GDM1 (cell line): ENCODE measurements at places on chromosomes 5 and 9.

DNA sequence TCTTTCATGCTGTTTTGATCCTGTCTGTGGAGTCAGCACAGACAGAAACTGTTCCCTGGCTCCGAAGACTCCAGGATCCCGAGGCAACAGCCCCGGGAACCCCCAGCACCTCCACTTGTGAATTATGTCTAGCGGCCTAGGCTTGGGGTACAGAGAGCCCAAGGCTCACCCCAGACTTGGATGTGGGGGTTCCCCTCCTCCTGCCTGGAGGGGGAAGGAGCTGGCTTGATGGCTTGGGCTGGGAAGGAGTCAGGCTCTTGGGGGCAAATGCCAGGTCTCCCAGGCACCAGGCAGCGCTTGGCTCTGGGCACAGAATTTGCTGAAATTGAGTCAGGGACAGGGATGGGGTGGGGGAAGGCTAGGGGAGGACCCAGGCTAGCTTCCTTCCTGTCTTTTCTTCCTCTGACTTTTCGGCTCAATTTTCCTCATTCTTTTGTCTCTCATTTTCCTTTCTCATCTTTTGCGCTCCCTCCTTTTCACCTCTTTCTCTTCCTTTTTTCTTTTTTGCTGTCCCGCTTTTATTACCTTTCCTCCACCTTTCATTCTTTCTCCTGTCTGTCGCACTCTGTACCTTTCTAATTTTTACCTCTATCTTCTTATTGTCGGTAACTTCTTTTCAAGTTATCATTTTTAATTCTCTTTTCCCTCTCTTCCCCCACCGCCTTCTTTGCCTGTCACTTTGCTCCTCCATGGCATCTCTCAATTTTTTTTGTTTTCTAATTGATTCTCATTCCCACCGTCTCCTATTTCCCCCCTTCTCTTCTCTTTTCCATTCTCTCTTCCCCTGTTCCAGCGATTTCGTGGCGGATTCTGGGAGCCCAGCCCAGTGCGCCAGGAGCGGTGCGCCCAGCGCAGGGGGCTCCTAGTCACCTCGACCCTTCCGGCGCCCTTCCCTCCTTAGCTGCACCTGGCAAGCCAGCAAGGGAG, 10.5 kb downstream of the MSX2 start:
- DNase-seq: no peak

- DNase-seq: no peak
Measured at GRCh38 chr9:136974817-136975535, 2.3 kb upstream of the PTGDS start.

- no peak for DNase-seq
Measured at GRCh38 chr5:149616727-149617285, 35.5 kb downstream of the ARHGEF37 start.

GRCh38 chr5:181217803-181218062, 5.3 kb upstream of the TRIM41 start:
- no peak for DNase-seq

DNA sequence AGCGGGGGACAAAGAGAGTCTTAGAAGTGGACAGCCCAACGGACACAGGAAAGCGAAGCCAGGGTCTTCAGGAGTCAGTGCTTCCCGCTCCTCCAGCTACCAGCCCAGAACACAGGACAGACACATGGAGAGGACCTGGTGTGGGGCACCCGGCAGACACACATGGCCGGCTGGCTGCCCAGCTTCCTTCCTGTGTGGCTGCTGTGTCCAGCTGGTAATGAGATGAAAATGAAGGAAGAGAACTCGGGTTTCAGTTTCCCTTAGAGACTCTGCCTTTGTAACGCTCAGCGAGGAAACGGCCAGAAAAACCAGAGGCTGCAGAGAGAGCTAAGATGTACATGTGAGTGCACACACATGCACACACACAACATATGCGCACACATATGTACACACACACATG, 87.5 kb downstream of the SECISBP2 start:
- DNase-seq: no peak

GRCh38 chr5:39906146-39906545, 481.4 kb upstream of the DAB2 start:
- DNase-seq: no peak

GRCh38 chr9:130858739-130859705, 24.0 kb downstream of the ABL1 start:
- no peak for DNase-seq

GRCh38 chr5:120256376-120256775, 207.7 kb upstream of the PRR16 start:
- no peak for DNase-seq

GRCh38 chr5:147830035-147830434, 1.4 kb downstream of the SPINK1 start:
- no peak for DNase-seq

DNA sequence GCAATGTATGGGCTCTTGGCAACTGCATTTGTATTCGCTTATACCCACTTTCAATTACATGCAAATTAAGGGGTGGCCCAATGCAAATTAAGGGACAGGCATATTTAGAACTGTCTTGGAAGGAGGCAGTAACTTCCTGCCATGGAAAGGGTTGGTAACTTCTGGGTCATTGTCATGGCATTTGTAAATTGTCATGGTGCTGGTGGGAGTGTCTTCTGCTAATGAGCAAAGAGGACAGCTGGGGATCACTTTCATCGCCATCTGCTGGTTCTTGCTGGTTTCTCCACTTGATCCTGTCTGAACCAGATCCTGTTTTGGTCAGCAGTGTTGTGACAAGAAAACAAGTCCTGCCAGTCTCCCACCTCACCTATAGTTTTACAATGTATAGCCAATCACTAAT, 23.3 kb upstream of the UGT3A2 start:
- peak; percentile 10 for DNase-seq

- no peak for DNase-seq
Measured at GRCh38 chr9:132150256-132150655, 11.6 kb upstream of the NTNG2 start.

- DNase-seq: peak; percentile 8
Measured at GRCh38 chr9:17462869-17463464, 115.9 kb upstream of the SH3GL2 start.
